ENCODE measurements at places on chromosomes 13 and 19. TPM values are rescaled to one million over a fixed set of nuclear protein-coding genes. Genes with fewer than 3 reads are reported as not detected.

SYNGR4 gene
- not detected for total RNA-seq

CGB2 gene
- total RNA-seq, result not detected

KRTDAP gene
- total RNA-seq, result not detected

TRPC4 gene
- total RNA-seq, result 6.3 TPM

NMRK2 gene
- not detected for total RNA-seq
